Cardiac muscle cell (in vitro differentiated cells and primary cell): ENCODE measurements at places on chromosomes 3 and 15.

DNA sequence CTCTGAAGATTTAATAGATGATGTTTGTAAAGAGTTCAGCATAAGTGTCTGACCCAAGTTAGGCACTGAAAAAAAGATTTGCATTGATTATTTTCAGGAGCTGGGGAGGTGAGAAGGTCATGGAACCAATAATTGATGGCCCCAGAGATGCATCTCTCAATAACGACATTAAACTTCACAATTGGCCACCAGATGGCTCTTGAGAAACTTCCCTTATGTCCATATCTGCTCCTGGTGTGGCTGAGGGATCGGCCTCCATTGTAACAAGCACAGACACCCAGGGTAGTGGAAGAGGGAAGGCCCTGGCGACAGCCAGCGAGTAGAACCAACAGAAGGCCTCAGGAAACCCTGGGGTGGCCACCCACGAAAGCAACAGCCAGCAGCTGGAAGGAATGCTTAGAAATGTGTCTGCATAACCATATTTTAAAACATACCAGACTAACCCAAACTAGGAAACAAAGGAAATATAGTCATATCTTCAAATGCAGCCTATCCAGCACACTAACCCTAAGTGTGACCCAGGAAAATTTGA is 536.7 kb downstream of the SOX2 start:
- H3K4me1 ChIP-seq, result no peaks in the 10 kb centered on the region
- H3K27me3 ChIP-seq, result no peaks in the 10 kb centered on the region
- no peak for DNase-seq
- no peak overlapping the region for H3K27ac ChIP-seq
- H3K36me3 ChIP-seq, result no peaks in the 10 kb centered on the region

- H3K27me3 ChIP-seq, result no peaks in the 10 kb centered on the region
- no peak for DNase-seq
- H3K4me3 ChIP-seq, result no peak overlapping the region
- no peaks in the 10 kb centered on the region for H3K36me3 ChIP-seq
- no peaks in the 10 kb centered on the region for H3K4me1 ChIP-seq
Measured at GRCh38 chr15:34049112-34049511, 10.1 kb upstream of the AVEN start.

DNA sequence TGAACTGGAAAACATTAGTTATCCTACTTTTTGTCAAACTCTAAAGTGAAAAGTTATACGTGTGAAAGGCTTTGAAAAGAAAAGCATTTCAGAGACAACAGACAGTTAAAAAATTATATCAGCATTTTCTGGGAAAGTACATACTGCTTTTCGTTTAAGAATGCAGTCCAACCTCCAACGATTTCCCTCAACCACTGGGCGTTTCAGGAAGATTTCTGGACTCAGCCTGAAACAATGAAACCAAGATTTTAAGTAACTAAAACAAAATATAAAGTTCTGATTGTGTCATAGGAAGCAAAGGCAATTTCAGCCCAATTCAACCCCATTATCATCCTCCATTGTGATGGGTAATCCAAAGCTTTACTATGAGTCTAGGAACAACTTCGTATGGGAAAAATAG is 110.7 kb downstream of the PLD1 start:
- peak; percentile 47 for DNase-seq
- peaks cover 6% of the 10 kb centered on the region for H3K4me1 ChIP-seq
- H3K4me3 ChIP-seq, result no peak overlapping the region

- H3K36me3 ChIP-seq, result no peaks in the 10 kb centered on the region
- H3K4me1 ChIP-seq, result peaks cover 13% of the 10 kb centered on the region
- no peak overlapping the region for H3K4me3 ChIP-seq
- no peak overlapping the region for H3K27ac ChIP-seq
- no peak for DNase-seq
Measured at GRCh38 chr3:16413321-16413720, 100.2 kb downstream of the RFTN1 start.

- H3K36me3 ChIP-seq, result no peaks in the 10 kb centered on the region
- H3K27ac ChIP-seq, result no peak overlapping the region
- no peaks in the 10 kb centered on the region for H3K27me3 ChIP-seq
- peaks cover 3% of the 10 kb centered on the region for H3K4me1 ChIP-seq
- no peak overlapping the region for H3K4me3 ChIP-seq
Measured at GRCh38 chr3:123155471-123156011, 46.2 kb upstream of the SEC22A start.

GRCh38 chr3:72380193-72380592 is 468.1 kb downstream of the SHQ1 start:
- no peaks in the 10 kb centered on the region for H3K27me3 ChIP-seq
- peaks cover 12% of the 10 kb centered on the region for H3K36me3 ChIP-seq
- H3K4me1 ChIP-seq, result peaks cover 37% of the 10 kb centered on the region
- no peak overlapping the region for H3K4me3 ChIP-seq

GRCh38 chr3:46087871-46088270 is 60.6 kb upstream of the XCR1 start:
- no peak overlapping the region for H3K4me3 ChIP-seq
- no peaks in the 10 kb centered on the region for H3K4me1 ChIP-seq
- H3K27me3 ChIP-seq, result no peaks in the 10 kb centered on the region
- no peaks in the 10 kb centered on the region for H3K36me3 ChIP-seq
- no peak overlapping the region for H3K27ac ChIP-seq

DNA sequence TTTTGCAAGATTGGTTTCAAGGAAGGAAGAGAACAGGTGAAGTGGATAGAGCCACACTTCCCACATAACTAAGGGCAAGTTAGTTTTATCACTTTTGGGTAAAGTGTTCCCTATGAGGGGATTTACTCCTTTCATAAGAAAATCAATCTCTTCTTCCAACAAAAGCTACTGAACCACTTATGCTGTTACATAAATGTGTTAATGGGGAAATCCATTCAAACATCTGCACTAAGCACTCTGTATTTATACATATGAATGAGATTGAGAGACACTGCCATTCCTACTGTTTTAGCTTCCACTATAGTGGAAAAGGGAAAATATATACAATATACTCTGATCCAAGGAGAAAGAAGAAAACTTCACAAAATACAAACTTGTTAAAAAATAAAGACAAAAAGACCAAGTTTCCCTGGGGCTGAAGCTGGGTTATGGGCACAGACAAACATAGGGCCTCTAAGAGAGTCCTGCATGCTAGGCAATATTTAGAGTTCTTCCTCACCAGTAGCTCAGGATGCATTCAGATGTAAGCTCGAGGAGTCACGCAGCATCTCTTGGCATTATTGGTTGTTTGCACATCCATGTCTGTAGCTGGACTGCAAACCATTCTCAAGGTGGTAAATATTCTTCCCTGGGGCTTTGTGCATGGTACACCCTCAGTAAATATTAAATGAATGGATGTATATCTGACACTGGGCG is 454.2 kb downstream of the FGF12 start:
- no peaks in the 10 kb centered on the region for H3K27me3 ChIP-seq
- no peak overlapping the region for H3K27ac ChIP-seq
- H3K4me1 ChIP-seq, result no peaks in the 10 kb centered on the region
- H3K4me3 ChIP-seq, result no peak overlapping the region
- no peak for DNase-seq

DNA sequence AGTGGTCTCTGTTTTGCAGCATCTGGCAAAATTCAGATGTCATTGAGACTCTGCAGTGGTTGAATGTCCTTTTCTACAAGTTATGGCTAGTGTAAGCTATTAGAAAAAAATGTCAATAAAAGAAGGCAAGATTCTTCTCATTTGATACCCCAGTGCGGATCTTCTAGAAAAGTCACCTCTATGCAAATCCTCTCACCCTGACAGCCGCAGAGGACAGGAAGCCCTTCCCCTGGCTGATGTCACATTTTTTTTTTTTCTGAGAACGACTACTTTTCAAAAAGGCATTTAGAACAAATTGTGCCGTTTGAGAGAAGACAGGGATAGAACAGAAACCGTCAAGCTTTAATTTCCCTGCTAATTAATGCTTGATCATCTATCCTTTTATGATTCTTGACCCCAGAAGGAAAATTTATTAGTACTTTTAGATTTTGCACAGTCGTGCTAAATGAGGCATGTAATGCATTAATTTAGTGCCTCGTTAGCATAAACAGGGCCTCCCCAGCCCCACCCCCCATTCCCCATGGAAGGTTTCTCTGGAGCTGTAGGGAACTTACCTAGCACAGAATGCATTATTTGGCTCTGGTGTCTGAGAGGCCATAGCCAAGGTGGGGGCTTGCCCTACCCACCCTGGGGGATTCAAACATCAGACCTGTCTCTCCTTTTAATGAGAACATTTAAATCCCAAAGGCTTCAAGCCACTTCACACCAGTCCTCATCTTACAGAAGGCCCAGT is 183.8 kb downstream of the OPA1 start:
- DNase-seq, result no peak
- no peaks in the 10 kb centered on the region for H3K27me3 ChIP-seq
- peaks cover 6% of the 10 kb centered on the region for H3K4me1 ChIP-seq
- H3K27ac ChIP-seq, result no peak overlapping the region
- no peak overlapping the region for H3K4me3 ChIP-seq

DNA sequence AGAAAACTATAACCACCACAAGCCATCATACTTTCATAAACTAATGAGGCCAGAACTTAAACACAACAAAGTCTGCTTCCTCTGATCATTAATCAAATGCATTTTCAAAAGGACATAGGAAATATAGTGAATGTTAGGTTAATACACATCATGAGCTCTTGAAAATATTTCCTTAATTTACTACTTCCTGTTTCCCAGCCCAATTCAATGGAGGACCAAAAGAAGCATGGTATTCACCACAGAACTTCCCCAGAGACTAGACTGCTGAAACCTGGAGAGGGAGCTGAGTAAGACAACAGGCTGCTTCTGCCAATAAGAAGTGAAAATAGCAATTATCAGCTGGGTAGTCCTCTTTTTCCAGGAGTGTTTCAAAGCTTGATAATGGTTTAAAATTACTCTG is 250.3 kb downstream of the ULK4 start:
- DNase-seq, result peak; percentile 42
- H3K4me1 ChIP-seq, result no peaks in the 10 kb centered on the region

DNA sequence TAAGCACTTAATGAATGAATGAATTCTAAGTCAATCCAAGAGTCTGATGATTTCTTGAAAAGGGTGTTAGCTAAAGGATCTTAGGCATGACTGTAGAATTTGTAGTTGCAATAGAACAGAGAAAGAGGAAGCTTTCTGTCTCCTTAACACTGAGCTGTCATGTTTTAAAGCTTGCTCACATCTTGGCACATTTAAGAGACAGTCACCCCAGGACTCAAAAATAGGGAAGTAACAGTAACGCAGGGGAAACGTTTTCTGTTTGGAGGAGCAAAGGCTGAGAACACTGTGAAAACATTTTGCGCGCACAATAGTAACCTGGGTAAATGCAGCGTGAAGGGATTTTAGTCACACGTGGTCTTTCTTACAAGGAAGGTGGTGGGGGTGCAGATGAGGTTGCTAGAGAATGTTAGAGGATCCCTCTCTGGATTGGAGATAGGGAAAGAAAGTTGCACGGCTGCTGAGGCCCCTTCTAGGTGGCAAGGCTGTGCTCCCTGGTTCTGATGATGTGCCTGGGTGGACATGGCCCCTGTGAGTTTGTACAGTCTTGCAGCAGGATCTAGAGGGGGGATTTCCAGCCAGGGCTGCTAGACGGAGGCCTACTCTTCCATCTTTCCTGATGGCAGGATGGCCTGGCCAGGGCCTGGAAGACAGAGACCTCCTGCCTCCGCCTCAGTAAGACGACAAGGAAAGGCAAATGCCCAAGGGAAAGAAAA is 12.0 kb downstream of the STARD5 start:
- no peak overlapping the region for H3K27ac ChIP-seq
- no peaks in the 10 kb centered on the region for H3K27me3 ChIP-seq
- no peak for DNase-seq
- no peak overlapping the region for H3K4me3 ChIP-seq

DNA sequence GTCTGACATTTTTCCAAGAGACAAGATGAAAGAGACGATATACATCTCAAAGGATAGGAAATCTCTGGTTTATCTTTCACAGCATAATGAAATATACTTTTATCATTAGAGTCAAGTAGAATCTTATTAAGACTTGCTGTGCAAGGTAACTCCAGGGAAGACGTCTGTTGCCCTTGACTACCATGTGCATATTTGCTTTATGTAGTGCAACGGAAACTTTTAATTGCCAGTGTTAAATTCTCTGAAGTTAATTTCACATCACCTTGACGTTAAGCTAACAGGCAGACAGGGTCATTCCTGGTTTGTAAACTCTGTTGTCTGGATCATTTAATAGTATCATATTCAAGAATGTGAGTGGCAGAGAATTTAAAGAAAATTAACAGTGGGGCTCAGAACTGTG is 82.8 kb downstream of the LRTM1 start:
- H3K36me3 ChIP-seq, result no peaks in the 10 kb centered on the region
- no peaks in the 10 kb centered on the region for H3K27me3 ChIP-seq
- H3K4me3 ChIP-seq, result no peak overlapping the region
- H3K27ac ChIP-seq, result no peak overlapping the region
- no peaks in the 10 kb centered on the region for H3K4me1 ChIP-seq
- no peak for DNase-seq

DNA sequence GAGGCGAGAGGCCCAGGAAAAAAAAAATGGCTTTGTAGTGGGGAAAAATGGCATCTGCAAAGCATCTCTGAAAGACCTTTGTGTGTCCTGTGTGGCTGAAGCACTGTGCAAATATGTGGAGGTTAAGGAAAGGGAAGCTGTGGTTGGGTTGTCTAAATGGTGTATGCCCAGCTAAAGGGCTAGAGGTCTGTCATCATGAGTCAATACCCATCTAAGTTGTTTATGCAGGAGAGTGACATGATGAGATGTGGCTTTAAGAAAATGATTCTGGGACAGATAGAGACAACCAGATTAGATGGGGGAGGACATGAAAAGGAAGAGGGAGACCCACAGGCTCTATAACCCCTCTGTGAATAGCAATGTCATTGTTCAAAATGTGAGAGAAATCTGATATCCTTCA is 280.7 kb downstream of the MFSD1 start:
- no peak overlapping the region for H3K4me3 ChIP-seq
- DNase-seq, result peak; percentile 1
- H3K4me1 ChIP-seq, result no peaks in the 10 kb centered on the region
- H3K27me3 ChIP-seq, result no peaks in the 10 kb centered on the region
- no peak overlapping the region for H3K27ac ChIP-seq

- DNase-seq, result no peak
- H3K4me1 ChIP-seq, result no peaks in the 10 kb centered on the region
- no peaks in the 10 kb centered on the region for H3K27me3 ChIP-seq
- H3K36me3 ChIP-seq, result no peaks in the 10 kb centered on the region
Measured at GRCh38 chr15:79117442-79118204, 27.0 kb upstream of the RASGRF1 start.

- no peak for DNase-seq
- no peaks in the 10 kb centered on the region for H3K27me3 ChIP-seq
- H3K36me3 ChIP-seq, result no peaks in the 10 kb centered on the region
- no peak overlapping the region for H3K4me3 ChIP-seq
- H3K4me1 ChIP-seq, result peaks cover 8% of the 10 kb centered on the region
- H3K27ac ChIP-seq, result no peak overlapping the region
Measured at GRCh38 chr3:174596447-174596982, 262.6 kb upstream of the NAALADL2 start.
